ENCODE measurements at places on chromosomes 4 and X. TPM values are rescaled to one million over a fixed set of nuclear protein-coding genes. Genes with fewer than 3 reads are reported as not detected.

FAM47A gene
- not detected for total RNA-seq

HPGD gene
- total RNA-seq, result 8.5 TPM

C1GALT1C1 gene
- total RNA-seq, result 18.7 TPM

HSFX2 gene
- total RNA-seq, result 1.4 TPM

MSMO1 gene
- total RNA-seq, result 442 TPM

GABRE gene
- total RNA-seq, result 4.4 TPM

XG gene
- total RNA-seq, result not detected

PHF8 gene
- total RNA-seq, result 11.5 TPM

CYLC1 gene
- total RNA-seq, result 0.23 TPM

ZNF674 gene
- total RNA-seq, result 13.4 TPM

KLHL4 gene
- 9.5 TPM for total RNA-seq

RHOXF2 gene
- total RNA-seq, result not detected

POU3F4 gene
- total RNA-seq, result 20.8 TPM

ADH1B gene
- total RNA-seq, result 0.23 TPM

AIFM1 gene
- 14.8 TPM for total RNA-seq

CLTRN gene
- total RNA-seq, result 0.46 TPM

RBMXL3 gene
- not detected for total RNA-seq

PTPN13 gene
- 30.2 TPM for total RNA-seq

TKTL2 gene
- 0.46 TPM for total RNA-seq

FRMPD4 gene
- total RNA-seq, result 14.3 TPM

SYNPO2 gene
- 8.1 TPM for total RNA-seq

CSAG3 gene
- total RNA-seq, result not detected

CRMP1 gene
- total RNA-seq, result 489 TPM

AKAP14 gene
- 5.1 TPM for total RNA-seq

USP17L21 gene
- not detected for total RNA-seq

NPFFR2 gene
- total RNA-seq, result 1.6 TPM

NKAP gene
- 10.6 TPM for total RNA-seq

ANOS1 gene
- 92.7 TPM for total RNA-seq

FAM47E gene
- total RNA-seq, result 17.5 TPM

YIPF7 gene
- 3.5 TPM for total RNA-seq
